ENCODE measurements at places on chromosomes 7 and 10.

DNA sequence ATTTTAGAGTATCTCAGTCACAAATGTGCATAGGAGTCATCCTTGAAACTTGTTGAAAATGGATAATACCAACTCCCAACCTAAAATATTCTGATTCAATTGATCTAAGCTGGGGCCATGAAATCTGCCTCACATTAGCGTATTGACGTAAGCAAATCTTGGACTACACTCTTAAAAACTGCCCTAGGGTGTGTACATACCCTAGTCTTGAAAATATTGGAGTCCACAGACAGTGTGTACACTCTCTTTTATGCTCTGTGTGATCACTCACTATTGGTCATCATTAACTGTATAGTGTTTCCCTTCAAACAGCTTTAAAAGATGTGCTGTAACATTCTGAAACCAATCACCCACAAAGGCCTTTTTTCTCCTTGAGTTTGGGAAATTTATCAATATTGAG, 102.9 kb upstream of the FERD3L start:
- no peak for DNase-seq

- DNase-seq = no peak
These were observed 116.2 kb downstream of the GRID1 start for GRCh38 chr10:86250399-86250798.

DNA sequence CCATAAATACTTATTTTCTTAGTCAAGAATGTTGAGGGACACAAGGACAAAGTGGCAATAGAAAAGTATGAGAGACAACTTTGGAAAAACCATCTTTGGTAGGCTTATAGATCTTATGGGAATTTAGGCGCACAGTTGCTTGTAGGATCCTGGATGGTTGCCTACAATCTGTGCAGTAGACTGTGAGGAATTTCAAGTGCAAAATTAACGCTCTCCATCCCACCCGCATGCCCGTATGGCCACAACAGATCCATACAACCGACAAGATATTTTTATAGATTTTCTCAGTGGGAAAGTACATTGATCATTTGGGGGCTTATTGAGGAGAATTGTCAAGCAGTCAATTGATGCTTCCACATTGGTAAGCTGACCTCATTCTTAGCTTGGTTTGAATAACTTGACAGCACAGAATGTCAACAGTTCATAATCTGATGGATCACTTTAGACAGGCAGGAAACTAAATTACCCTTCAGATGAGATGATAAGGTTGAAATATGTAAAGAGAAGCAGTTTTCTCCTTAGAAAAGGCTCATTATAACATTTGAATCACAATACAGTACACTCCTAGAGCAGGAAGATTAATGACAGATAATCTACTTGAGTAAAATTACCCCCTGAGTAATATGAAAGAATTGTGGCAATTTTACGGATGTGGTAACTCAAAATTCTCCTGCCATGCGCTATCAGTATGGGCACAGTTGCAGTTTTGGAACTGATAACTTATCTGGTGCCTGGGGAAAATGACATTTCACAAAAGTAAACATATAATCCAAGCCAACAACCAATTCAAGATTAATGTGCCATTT, 479.7 kb downstream of the KIF20B start:
- no peak for DNase-seq

GRCh38 chr10:62335326-62335725, 38.8 kb upstream of the ZNF365 start:
- no peak for DNase-seq

- DNase-seq = no peak
These were observed 10.5 kb downstream of the SKAP2 start for GRCh38 chr7:26853788-26854393.

DNA sequence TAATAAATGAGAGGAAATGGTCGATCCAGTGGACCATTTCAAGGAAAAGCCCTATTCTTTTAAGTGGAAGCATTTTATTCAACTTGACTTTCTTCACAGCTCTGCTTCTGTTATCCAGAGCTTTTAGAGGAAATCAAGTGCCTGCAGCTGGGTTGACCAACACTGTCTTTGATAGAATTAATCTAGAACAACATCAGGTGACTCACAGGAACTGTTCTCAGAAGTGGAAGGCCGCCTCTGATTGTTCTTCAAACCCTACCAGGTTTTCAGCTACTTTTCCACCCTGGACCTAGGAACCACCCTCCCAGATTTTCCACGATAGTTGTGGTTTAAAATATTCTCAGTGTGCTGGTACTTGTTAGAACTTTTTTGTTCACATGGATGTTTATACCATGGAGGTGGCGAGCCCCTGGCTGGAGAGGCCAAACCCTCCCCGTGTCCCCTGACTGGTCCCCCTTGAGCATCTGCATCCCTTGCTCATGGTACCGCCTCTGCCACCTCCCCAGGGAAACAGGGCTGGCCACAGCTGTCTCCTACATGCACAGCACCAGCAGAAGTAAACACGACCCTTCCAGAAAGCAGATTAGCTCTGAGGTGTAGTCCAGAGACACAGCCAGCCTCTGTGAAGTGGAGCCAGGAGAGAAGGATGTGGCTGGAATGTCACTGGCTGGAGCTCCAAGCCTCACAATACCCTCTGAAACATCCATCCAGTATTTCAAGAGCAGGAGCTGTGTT, 293.3 kb downstream of the USP6NL start:
- no peak for DNase-seq

DNA sequence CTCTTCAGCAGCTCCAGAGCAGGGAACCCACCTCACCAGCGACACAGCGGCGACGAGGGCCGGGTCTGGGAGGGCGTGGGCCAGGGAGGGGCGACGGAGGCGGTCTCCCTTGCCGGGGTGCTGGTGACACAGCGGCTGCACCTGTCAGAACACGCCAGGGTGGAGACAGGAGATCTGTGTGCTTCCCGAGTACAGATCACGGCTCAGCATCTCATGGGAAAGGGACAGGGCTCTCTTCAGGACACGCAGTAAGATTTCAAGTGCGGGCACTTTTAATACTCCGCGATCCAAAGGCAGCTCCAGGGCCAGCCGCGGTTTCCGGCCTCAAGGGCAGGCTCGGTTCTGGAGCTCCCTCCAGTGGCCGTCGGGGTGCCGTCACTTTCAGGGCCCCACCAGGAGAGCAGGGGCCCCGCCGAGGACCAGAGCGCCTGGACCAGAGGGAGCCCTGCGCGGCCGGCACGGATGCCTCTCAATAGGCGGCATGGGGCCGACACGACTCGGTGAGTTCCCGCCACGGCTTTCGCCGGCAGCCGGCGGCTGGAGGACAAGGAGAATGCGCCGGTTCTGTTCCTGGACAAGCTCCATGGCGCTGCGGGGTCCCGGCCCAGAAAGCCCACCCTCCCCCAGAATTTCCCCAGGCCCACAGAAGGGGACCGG, 21.4 kb downstream of the GPR146 start:
- peak; percentile 77 for DNase-seq

DNA sequence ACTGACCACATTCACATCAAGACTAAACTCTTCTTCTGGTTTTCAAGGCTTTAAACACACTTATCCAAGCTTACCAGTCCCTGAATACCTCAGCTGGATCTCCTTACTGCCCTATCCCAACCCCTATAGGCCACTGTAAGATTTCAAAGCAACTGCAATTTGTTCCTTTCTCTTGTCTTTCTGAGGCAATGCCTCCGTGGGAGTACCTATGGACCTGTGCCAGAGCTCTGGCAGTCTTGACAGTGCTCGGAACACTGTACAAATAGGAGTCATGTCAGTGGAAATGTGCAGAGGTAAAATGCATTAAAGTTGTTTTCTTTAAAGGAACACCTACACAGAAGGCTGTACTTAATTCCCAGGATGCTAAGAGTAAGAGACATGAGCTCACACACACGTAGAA, 124.7 kb downstream of the CNOT4 start:
- DNase-seq = no peak

DNA sequence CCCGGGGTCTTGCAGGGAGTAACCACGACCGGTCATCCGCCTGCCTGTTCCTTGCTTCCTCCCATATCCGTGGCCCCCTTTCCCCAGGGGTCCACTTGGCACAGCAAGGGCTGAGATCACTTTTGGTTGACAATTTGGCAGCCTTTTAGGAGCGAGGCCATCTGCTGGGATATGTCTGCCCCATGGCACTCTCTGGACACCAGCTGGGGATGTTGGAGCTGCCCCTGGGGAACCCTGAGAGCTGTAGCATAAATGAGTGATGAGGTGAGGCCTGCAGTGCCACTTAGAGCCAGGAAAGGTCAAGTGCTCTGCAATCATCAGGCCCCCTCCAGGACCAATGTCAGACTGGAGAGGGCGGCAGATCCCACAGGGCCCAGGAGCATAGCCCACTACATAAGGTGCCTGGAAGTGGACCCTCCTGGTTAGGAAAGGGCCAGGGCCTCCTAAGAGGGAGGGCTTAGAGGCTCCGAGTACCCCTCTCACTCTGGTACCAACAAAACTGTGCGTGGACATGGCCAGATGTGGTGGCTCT, 92.1 kb downstream of the HIP1 start:
- no peak for DNase-seq

DNA sequence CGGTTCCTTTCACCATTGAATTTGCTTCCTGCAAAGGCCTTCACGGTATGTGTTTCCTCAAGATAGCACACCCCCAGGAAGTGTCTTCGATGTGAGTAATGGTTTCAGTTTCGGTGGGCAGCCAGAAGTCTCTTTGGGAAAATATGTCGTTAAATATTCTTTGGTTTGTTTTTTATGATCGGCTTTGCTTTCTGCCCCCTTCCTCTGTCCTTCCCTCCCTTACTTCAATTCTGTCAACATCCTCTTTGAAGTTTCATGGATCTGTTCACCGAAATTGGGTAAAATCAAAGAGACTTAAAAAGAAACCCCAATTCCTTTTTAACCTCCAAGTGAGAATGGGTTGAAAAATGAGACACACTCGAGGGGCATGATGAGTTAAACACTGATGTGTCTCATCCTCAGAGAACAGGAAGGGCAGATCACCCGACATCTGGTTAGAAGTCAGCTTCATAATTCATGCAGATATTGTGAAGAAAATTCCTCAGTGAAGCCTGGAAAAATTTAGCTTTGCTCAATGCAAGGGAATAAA, 170.8 kb upstream of the HABP2 start:
- no peak for DNase-seq

DNA sequence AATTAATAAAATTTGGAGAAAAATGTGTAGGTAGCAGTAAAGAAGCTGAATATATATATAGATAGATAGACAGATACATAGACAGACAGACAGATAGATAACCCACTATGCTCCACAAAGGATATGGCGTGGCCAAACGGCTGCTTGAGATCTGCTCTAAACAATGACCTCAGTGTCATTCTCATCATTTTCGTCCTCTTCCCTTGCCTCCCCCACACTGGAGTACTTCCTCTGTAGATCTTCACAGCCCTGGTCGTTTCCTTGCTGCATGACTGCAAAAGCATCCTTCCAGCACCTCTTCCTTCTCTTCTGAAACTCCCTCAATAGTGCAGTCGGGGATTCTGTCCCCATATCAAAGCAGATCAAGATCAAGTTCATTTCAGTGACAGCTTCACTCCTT, 35.6 kb upstream of the ATP6V0A4 start:
- no peak for DNase-seq

DNA sequence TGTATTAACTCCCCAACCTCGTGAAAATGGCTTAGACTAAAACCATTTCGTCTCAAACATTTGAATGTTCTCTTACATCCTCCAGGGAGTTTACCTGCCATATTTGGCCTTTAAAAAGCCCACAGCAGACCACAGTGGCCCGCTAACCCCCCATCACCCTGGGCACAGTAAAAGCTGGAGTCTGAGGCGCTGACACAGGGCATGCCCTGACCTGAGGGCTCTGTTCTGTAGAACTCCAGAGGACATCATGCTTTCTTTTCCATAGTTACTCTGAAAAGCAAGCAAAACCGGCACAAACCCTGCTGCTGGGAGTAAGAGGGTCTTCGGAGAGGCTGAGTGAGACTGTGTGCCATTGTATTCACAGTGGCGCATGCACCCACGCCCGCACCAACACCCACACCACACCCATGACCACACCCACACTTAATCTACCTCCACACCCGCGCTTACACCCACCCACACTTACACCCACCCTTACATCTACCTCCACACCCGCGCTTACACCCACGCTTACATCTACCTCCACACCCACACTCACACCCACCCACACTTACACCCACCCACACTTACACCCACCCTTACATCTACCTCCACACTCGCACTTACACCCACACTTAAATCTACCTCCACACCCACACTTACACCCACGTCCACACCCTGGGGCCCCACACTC, 32.1 kb downstream of the LRRC27 start:
- no peak for DNase-seq
